ENCODE measurements at places on chromosomes 4 and X.

GRCh38 chr4:19399001-19399400 lies 852.7 kb upstream of the SLIT2 start:
- no peak for DNase-seq

DNA sequence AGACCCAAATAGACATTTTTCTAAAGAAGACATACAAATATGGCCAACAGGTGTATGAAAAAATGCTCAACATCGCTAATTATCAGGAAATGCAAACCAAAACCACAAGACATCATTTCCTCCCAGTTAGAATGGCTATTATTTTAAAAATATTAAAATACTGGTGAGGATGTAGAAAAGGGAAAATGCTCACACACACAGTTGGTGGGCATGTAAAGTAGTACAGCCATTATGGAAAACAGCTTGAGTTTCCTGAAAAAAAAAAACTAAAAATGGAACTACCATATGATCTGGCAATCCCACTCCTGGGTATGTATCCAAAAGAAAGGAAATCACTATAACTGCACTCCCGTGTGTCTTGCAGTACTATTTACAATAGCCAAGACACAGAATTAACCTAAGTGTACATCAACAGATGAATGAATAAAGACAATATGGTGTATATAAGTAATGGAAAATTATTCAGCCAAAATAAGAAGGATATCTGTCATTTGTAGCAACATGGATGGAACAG lies 128.9 kb upstream of the DKK2 start:
- DNase-seq, result no peak

DNA sequence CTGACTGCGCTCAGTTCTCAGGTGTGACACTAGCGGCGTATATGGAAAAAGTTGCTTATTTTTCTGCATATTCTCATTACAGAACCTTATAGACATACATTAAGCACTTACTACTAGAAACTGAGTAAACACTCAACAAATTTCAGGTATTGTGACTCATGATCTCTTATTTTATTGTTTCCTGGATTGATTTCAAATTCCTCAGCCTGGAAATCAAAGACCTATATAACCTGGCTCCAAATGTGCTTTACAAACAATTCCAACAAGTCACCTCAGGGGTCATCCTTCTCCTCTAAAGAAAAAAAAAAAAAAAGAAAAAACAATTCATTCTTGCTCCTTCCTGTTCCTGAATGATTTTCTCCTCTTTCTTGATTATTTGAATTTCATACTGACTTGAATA lies 152.3 kb downstream of the ADAM29 start:
- DNase-seq, result no peak

GRCh38 chrX:129705988-129706387 lies 32.8 kb upstream of the XPNPEP2 start:
- DNase-seq, result no peak

GRCh38 chr4:176752191-176752749 lies 40.5 kb downstream of the VEGFC start:
- DNase-seq, result no peak

DNA sequence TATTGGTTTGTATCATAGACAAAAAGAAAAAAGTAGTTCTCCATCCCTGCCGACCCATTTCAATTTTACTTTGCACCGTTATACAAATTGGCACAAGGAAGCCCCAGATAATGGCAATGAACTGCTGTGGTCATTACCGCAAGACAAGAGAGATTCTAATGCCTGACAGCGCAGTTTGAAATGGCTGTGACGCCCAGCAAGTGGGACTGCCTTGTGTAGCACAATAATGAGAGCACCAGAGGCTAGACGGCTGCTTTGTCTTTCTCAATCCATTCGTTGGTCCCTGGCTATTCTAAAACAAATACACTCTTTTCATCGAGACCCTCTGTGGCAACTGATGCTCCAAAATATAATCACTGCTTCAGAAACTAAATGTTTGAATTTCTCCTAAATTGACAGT lies 192.4 kb upstream of the NEIL3 start:
- no peak for DNase-seq

- DNase-seq, result no peak
Measured at GRCh38 chrX:38612281-38612680, 50.9 kb downstream of the TSPAN7 start.

GRCh38 chr4:27861381-27861787 lies 1000.7 kb downstream of the STIM2 start:
- peak; percentile 76 for DNase-seq

DNA sequence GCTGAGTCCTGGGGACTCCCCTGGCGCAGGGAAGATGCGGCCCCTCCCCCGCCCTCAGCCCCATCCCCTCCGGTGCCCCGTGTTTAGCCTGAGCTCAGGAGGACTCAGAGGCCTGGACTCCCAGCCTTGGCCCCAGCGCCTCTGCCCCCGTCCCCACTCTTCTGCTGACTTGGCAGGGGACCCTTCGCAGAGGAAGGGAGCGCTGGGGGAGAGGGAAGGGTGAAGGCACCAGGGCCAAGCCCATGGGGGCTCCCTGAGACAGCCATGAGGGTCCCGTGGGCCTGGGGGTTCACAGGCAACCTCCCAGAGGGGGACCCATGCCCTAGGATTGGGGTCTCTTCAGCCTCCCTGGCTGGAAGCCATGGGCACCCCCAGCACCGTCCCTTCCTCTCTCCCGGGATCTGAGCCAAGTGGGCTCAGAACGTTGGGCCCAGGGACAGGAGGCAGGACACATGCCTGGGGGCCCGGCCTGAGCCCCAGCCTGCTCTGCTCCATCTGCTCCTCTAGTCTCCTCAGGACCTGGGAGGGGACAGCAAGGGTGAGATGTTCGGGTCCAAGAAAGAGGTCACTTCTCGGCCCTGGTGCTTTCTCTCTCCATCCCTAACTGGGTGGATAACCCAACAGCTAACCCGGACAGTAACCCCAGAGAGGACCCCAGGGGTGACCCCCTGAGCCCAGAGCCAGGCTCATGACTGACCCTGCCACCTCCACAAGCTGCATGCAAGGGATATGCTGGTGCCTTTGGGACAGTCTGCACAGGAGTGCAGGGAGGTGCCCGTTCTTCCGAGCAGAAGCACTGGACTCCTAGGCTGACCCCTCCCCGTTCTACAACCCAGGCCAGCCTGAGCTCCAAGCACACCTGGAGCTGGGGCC lies 1.5 kb upstream of the CPLX1 start:
- no peak for DNase-seq

DNA sequence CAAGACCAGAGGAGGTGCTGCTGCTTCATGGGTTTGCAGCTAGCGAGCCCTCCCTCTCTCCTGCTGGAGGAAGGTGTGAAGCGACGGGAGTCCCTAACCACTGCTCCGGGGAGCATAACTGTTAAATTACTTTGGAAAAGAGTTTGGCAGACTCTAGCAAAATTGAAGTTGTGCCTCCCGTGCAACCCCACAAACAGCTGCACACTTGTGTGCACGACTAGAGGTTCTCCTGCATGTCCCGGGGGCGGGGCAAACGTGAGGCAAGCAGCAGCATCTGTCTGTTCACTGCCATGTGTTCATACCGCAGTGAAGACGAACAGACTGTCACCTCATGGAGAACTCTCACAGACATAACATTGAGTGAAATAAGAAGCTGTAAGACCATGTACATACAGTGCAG lies 34.5 kb downstream of the TNIP2 start:
- DNase-seq, result no peak

- DNase-seq, result no peak
Measured at GRCh38 chr4:169207436-169208089, 63.2 kb downstream of the SH3RF1 start.

DNA sequence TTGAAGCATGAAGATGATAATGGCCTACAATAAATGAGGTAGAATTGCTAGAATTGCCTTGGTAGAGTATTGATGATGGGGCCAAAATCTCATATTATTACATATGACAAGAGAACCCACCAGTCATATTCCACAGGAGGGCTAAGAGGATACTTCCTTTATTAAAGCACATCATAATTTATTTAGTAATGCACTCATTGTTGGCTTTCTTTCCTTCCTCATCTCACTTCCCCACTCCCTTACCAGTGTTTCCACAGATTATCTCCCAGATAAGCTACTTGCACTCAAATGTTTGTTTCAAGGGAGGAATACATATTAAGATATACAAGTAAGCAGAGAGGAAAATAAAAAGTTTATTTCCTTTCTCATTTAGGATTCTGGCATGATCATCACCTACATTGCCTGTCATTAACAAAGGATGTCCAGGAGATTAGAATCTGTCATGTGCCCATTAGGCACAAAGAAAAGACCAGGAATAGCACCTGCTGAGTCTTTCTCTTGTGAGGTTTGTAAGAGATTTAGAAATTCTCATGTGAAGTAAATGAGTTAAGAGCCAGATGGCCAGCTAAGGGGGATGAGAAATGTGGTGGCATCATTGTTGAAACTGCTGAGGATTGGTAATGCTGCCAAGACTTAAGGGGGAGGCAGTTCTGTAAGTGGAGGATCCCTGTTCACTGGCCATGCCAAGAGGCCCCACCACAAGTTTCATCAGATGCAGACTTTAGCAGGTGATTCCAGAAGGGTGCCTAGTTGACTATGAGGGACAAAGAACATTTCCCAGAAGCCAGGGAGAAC lies 52.4 kb upstream of the PRDM8 start:
- DNase-seq, result no peak

- no peak for DNase-seq
Measured at GRCh38 chr4:76055016-76055415, 19.1 kb upstream of the CXCL11 start.

DNA sequence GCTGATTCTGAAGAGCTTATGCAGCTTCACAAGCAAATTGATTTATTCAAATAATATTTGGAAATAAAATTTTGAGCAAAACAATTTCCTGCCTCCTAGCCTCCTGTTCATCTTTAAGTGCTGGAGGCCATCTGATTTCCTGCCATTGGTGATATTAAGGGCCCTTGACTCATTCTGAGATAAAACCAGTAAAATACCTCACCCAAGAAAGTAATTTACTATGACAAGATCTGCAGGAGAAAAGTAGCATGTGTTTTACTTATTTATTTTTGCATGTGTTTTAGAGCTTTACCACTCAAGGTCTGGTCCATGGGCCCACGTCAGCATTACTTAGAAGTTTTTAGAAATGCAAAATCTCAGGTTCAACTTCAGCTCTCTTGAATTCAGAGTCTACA lies 67.7 kb downstream of the DCLK2 start:
- no peak for DNase-seq

DNA sequence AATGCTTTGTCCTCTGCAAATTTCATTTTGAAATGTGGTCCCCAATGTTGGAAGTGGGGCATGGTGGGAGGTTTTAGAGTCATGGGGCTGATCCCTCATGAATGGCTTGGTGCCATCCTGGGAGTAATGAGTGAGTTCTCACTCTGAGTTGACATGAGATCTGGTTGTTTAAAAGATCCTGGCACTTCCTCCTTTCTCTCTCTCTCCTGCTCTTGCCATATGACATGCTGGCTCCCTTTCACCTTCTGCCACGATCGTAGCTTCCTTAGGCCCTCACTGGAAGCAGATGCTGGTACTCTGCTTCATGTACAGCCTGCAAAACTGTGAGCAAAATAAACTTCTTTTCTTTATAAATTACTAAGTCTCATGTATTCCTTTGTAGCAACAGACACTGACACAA lies 262.0 kb downstream of the IL15 start:
- DNase-seq, result no peak

GRCh38 chr4:47831026-47831679 lies 6.7 kb downstream of the CORIN start:
- no peak for DNase-seq

- no peak for DNase-seq
Measured at GRCh38 chrX:53244610-53245009, 19.6 kb upstream of the KDM5C start.

DNA sequence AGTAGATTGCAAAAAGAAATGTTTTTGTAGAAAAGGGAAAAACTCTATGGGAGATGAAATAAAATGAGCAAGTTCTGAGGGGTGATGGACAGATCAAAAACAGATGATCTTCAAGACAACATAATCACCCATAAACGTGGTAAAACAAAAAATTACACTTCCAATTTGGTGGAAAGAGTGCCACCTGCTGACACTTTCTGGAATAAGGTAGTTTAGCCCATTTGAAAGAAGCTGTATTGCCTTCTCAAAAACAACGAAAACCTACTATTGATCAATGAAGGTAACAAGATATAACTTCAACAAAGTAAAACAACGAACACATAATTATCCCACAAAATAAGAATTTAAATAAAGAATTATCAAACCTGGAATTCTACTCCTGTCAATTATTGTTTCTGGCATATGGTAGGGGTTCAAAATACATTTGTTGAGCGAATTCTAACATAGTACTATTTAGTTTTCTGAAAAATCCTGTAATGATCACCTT lies 2.5 kb downstream of the COQ2 start:
- DNase-seq, result peak; percentile 57

DNA sequence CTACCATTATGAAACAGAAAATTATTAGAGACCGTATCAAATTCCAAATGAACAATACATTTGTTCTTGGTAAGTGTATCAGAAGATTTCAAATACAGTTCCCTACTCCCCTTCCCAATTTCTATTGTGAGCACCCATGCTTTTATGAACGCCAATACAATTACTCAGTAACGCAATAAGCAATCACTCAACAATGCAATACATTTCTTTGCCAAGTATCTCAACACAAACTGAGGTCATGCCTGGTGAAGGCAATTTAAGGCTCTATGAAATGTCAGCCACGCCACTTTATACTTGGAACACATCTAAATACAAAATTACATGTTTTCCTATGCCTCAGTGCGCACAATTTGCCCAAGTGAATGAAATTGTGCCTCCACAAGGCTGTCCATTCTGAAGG lies 712 bp downstream of the PNPLA4 start:
- DNase-seq, result peak; percentile 3

DNA sequence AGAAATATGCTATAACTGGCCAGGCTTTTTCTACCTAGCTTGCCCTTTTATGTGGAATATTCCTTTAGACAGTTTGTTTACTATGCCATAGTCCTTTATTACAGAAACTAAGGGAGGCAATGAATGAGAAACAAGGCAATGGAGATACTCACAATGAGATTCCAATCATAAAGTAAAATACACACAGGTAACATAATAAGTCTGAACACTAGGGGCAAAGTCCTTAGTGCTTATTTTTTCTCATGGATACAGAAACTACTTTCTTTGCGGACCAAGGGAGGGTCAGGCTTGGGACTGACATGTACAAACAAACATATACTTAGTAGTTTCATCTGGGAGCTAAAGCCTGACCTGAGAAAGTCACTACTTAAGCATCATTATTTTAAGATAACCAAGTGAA lies 16.0 kb upstream of the UGT8 start:
- no peak for DNase-seq

- DNase-seq, result no peak
Measured at GRCh38 chr4:139522457-139522856, 33.6 kb downstream of the SETD7 start.

- peak; percentile 78 for DNase-seq
Measured at GRCh38 chr4:150224896-150225591, 146.8 kb downstream of the DCLK2 start.

DNA sequence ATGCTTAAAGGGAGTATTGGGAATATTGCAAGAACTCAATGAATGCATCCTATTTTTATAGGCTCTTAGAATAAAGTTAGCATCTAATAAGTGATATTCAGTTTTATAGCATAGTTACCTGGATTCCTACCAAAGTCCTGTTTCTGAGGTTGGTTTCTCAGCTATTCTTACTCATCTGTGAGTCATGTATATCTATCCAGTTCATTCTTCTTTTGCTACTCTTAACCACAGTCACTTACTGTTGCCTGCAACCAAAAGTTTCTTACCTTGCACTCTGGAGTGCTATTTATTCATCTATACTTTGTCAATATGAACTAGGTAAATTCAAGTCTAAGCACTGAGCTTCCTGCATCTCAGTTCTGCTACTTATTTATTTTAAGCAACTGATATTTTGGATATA lies 322.5 kb downstream of the HS3ST1 start:
- peak; percentile 1 for DNase-seq

GRCh38 chr4:154958621-154959358 lies 177.7 kb downstream of the RBM46 start:
- DNase-seq, result no peak

- DNase-seq, result peak; percentile 63
Measured at GRCh38 chrX:21166272-21166982, 207.8 kb upstream of the CNKSR2 start.
